Sigmoid colon (tissue), 7 donors: ENCODE measurements at places on chromosomes 4 and X. TPM values are rescaled to one million over a fixed set of nuclear protein-coding genes. Genes with fewer than 3 reads are reported as not detected.

DNA sequence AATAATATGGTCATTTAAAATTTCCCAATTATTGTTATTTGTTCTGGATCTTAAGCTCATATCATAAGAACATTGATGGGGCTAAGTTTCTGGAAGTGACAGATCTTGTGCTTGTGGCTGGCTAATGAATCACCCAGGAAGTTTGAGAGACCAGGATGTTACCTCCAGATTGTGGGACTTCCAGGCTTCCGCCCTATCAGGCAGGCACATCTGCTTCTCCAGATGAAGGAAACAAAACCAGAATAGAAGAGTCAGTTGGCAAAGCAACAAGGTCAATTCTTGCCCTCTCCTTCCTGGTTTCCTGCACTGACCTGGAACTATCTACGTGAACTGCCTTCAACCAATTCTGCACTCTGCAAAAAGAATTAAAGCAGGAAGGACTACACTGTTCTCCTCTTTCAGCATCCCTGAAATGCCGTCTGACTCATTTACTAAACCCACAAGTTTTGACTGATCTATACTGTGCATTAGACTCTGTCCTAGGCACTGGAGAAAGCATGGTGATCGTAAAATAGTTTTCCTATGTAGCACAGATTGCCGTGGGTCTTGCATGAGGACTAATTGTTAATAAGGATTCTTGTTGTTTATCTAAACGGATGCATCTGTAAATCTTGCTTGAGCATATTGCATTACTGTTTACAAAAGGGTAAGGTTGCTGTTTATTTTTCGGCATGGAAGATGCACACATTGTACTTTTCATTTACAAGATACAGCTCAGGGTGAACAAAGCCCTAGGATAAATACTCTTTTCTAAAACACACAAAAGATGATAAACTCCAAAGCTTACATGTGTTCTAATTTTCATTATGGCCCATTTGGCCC is 74.6 kb downstream of the AMELX start:
- no peak for DNase-seq

DNA sequence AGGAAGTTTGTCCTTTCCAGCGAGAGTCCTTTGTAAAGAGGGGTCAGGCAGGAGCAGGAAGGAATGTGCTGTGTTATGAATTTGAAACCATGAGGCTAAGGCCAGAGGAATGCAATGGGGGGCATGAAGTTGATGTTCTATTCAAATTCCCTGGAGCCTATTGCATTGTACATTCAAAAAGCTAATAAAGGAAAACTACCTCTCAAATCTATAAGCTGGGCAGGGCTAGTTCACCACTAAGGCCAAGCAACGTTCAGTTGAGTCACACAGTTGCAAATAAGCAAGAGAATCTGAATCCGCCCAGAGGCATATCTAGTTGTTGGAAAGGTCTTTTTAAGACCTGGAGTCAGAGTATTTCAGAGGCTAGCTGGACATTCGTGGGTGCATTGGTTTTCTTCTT is 148.3 kb downstream of the DCTD start:
- DNase-seq, result no peak

GRCh38 chr4:7285244-7286094 is 93.1 kb downstream of the SORCS2 start:
- DNase-seq, result no peak

- no peak for DNase-seq
Measured at GRCh38 chr4:177718514-177718913, 276.3 kb upstream of the AGA start.

DNA sequence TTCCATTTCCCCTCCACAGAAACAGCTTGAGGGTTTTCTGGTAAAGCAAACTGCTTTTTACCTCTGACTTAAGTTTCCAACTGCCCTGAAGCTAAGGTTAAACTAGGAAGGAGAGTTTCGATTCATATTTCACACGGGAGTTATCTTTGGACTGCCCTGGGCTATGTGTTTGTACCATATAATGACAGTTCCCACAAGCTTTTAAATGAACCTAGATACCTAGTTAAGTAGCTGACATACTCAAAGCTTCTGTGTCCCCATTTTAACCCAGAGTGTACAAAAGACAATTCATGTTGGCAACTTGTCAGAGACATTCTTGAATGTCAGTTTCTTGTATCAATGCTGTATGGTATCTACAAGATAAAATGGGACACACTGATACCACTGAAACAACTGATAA is 1296.6 kb upstream of the IGFBP7 start:
- DNase-seq, result no peak

NUDT10 gene
- 8.0 TPM for total RNA-seq
